ENCODE measurements at places on chromosomes 2 and 18.

DNA sequence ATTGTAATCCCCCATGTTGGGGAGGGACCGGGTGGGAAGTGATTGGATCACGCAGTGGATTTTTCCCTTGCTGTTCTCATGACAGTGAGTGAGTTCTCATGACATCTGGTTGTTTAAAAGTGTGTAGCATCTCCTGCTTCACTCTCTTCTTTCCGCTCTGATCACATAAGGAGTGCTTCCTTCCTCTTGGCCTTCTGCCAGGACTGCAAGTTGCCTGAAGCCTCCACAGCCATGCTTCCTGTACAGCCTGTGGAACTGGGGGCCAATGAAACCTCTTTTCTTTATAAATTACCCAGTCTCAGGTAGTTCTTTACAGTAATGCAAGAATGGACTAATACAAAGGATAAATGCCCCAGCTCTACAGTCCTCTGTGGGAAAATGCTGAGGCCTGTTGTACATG, 437.5 kb upstream of the NXPH2 start:
- no peak for DNase-seq

DNA sequence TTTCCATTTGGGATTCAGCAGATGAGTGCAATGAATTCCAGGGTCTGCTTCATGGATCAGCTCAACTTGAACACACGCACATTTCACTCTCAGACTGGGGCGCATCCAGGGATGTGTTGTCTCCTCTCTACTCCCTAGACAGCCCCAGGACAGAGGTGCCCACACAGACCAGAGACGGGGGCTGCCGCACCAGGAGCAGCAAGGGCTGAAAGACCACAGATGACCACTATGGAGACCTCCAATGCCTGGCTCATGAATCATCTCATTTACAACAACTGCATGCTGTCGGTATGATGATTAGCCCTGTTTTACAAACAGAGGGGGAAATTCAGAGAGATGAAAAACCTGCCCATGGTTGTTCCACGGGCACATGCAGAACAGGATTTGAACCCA, 63.1 kb downstream of the CYP26B1 start:
- DNase-seq = no peak

GRCh38 chr2:145460112-145460511, 940.2 kb upstream of the ZEB2 start:
- DNase-seq = no peak

DNA sequence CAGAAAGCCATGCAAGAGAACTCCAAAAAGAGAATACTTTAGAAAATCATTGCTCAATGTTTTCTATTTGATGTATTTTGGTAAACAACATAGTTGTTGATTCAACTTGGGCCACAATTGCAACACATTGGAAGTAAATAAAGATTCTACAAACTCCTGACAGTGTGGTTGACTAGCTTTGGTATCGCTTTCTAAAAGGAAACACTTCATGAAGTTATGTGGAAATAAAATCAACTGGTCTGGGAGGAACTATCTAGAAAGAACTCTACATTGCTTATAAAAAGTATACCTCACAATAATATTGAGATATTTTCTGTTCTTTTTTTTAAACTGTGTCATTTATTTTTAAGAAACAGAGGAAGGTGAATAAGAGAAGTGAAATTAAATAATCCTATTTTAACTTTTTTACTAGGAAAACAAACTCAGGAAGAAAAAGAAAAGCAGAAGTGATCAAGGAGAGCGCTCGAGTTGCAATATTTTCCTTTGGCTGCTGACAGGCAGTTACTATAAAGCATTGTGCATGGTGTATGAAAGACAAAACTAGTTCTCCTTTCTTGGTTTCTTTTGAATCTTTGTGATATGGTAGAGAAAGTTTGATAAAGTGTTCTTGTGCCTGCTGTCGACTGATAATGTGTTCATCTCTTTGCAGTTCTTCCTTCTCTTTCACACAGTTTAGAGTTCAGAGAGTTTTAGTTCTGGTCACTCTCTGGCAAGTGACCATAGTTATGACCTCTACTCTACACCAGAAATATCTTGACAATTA, 3.0 kb downstream of the DHRS9 start:
- no peak for DNase-seq

DNA sequence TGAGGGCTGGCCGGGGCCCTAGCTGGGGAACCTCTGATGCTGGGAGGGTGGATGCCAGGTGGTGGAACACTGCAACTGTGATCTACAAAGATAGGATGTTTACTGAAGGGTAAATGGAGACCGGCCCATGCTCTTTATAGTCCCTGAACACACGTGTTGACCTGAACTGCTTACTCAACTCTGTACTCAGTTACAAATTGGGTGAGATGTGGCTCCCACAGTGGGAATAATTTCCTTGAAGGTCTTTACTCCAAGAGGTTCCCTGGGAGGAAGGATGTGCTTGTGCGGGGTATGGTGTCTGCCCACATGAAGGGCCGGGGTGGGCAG, 254.1 kb downstream of the PRKCE start:
- DNase-seq = no peak

GRCh38 chr2:171318463-171318934, 115.3 kb downstream of the METTL8 start:
- peak; percentile 95 for DNase-seq

DNA sequence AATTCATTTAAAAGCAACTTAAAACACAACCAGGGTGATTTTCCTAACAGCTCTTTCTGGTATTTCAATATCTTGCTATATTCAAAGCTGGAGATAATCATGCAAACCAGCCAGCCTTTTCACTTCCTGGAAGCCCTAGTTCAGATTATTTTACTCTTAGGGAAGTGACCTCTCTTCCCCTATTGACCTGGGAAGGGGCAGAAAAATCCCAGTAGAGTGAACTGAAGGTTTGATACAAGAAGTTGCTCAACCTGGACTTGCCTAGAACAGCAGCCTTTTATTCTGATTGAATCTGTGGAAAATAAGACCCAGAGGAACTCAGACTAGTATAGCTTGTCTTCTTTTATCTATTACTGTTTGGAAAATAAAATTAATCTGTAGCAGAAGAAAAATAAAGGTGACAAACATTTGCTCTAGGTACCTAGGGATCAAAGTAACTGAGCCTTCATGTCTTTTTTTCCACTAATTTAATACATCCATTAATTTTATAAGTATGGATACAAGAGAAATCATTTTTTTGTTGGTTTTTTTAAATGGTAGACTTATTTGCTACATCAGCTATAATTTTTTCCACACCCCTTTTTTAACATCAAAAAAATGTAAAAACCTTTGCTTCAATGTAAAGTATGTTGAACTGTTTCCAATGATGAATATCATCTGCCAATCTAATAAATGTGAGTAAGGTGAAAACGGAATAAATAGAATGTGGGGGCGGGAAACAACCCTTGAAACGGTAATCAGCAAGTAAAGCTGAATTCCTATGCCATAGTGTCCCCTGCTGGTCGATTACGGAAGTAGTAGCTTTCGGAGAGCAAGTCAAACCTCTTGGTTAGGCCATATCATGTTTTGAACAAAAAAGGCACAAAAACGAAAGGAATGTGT, 629.9 kb downstream of the NRXN1 start:
- no peak for DNase-seq

DNA sequence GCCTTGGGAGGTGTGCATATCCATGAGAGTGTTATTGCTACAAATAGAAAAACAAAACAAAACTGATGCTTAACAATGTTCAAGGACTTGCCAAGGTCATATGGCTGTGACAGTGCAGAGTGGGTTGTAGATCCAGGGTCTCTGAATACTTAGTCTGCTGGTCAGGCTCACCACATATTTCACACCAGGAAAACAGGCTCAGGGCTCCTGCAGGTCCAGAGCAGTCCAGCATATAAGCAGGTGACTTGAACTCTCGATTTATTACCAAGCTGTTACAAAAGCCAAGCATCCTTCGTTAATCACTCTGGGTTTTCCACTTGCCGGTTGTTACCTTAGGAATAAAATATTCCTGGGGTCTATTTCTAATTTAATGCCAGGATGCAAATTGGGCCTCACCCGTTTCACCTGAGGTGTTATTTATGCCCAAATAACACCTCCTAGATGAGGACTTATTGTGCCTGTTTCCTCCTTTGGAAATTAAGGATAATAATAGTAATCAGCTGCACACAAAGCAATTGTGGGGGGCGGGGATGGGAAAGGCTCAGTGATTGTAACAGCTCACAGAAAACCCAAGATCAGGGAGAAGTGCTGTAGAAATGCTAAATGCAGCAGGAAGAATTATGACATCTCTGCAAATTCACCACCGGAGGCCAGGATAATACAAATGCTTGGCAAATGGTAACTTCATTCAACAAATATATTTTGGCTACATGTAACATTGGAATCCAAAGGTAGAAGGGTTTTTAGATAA, 72.9 kb downstream of the TMEM182 start:
- DNase-seq = no peak

DNA sequence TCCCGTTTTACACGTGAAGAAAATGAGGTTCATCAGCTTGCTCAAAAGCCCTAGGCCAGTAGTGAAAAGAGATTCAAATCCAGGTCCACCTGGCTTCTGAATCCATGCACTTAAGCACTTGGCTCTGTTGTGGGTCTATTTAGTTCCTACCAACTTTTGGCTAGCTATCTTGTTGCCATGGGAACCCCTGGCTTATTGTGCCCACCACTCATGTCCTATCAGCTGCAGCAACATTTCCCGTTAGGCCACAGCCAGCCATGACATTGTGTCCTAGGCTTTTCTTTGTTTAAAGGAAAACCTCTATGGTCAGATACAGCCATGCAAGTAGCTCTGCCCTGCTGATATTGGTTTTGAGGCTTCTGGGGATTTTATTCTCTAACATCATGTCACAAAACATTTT, 49.8 kb downstream of the PLEK start:
- DNase-seq = no peak

GRCh38 chr2:172227719-172228118, 125.0 kb upstream of the DLX2 start:
- DNase-seq = no peak
